ENCODE measurements at places on chromosomes 6 and 20.

DNA sequence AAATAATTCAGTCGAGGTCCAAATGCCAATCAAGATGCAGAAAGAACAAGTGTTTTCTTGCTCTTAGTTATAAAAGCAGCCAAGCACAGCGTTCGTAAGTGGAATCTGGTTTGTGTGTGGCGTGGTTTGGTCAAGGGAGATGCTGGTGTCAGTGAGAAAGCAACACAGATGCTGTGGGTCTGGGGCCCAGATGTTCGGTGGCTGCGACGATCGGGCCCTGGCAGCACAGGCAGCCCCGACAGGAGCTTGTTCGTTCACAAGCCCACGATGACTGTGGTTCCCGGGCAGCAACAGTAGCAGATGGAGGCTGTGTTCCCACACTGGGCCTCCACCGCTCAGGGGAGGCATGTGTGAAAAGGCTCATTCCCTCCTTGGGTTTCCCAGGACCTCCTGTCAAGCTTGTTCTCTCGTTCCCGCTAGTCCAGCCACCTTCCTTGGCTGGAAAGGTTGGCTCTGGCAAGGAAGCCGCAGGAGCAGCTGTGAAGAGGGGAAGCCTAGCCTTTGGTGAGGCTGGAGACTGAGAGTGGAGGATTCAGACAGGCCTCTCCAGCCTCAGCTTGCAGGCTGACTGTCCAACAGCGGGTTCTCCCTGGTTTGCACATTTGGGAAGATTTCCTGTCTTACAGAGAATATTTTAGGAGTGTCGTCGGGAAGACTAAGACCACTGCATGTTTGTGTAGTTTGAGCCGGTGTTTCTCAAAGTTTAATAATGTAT lies 304.7 kb downstream of the QKI start:
- DNase-seq = no peak
- no peak overlapping the region for H3K4me3 ChIP-seq
- H3K27ac ChIP-seq = no peak overlapping the region

DNA sequence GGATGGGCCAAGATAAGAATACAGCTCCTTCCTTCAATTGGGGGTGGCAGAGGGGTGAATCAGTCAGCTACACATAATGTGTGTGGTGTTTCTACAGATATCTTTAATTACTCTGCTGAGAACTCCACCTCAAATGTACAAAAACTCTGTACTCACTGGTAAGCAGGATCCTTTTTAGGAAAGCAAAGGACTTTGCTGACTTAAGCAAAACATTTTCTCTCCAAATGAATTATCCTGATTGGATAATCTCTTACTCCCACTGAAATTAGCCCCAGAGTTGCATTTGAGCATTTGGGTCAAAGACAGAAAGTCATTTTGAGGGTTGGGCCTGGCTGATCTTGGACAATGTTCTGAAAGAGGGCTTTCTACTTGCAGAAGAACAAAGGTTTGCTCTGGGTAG lies 13.4 kb downstream of the HLA-G start:
- no peaks in the 10 kb centered on the region for H3K4me1 ChIP-seq
- no peak for DNase-seq
- no peaks in the 10 kb centered on the region for H3K36me3 ChIP-seq

- H3K27ac ChIP-seq = no peak overlapping the region
- H3K4me3 ChIP-seq = no peak overlapping the region
- H3K4me1 ChIP-seq = no peaks in the 10 kb centered on the region
- no peak for DNase-seq
- H3K36me3 ChIP-seq = no peaks in the 10 kb centered on the region
- no peaks in the 10 kb centered on the region for H3K27me3 ChIP-seq
These were observed 66.4 kb downstream of the PKHD1 start for GRCh38 chr6:52020945-52021570.

GRCh38 chr6:2129182-2129621 lies 116.2 kb downstream of the GMDS start:
- H3K27me3 ChIP-seq = no peaks in the 10 kb centered on the region
- H3K36me3 ChIP-seq = no peaks in the 10 kb centered on the region
- peaks cover 8% of the 10 kb centered on the region for H3K4me1 ChIP-seq
- H3K4me3 ChIP-seq = no peak overlapping the region
- no peak overlapping the region for H3K27ac ChIP-seq
- no peak for DNase-seq

DNA sequence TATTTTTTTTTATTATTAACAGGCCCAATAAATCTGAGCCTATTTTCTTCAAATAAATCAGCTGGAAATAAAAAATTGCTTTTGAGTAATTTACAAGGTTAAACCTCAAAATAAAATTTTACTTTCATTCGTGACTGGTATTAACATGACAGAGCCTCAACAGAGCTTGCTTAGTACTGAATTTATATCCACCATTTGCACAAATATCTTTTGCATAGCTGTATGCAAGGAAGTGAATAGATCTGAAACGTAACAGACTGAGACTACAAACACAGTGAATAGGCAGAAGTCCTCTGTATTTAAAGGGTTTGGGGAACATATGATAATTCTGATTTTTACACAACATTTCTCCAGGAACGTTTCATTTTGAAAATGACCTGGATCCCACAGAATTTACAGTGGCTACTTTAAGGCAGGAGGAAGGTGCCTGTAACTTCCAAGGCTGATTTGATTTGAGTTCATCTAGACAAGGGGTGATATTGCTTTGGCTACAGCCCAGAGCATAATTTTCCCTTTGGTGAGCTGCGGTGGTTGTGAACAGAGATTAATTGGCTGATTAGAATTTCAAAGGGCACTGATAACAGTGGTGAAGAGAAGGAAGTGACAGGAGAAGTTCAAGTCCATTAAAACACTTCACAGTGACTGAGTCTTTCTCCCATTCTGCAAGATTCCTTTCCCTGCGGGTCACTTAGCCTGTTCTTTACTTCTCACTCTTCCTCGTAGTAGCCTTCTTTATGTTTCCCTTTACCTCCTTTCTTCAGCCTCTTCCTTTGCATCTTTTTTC lies 121.2 kb upstream of the SASH1 start:
- no peaks in the 10 kb centered on the region for H3K27me3 ChIP-seq
- no peaks in the 10 kb centered on the region for H3K4me1 ChIP-seq
